ENCODE measurements at places on chromosomes 5 and 9.

DNA sequence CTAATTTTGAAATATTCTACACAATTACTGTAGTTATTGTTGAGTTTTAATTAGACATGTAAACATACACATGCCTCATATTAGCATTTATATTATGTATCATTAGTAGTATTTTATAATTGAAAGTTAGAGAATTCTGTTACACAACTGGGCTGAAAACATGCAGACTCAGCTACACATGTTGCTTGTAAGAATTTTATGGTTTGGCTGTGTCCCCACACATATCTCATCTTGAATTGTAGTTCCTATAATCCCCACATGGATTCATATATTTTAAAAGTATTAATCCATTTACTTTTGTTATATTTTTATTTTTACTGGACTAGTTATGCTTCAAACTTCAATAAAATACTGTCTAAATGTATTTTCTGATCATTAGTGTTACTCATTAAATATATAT lies 2075.3 kb upstream of the C9orf72 start:
- H3K27ac ChIP-seq: no peak overlapping the region
- H3K27me3 ChIP-seq: no peaks in the 10 kb centered on the region
- H3K36me3 ChIP-seq: no peaks in the 10 kb centered on the region
- H3K4me1 ChIP-seq: no peaks in the 10 kb centered on the region

DNA sequence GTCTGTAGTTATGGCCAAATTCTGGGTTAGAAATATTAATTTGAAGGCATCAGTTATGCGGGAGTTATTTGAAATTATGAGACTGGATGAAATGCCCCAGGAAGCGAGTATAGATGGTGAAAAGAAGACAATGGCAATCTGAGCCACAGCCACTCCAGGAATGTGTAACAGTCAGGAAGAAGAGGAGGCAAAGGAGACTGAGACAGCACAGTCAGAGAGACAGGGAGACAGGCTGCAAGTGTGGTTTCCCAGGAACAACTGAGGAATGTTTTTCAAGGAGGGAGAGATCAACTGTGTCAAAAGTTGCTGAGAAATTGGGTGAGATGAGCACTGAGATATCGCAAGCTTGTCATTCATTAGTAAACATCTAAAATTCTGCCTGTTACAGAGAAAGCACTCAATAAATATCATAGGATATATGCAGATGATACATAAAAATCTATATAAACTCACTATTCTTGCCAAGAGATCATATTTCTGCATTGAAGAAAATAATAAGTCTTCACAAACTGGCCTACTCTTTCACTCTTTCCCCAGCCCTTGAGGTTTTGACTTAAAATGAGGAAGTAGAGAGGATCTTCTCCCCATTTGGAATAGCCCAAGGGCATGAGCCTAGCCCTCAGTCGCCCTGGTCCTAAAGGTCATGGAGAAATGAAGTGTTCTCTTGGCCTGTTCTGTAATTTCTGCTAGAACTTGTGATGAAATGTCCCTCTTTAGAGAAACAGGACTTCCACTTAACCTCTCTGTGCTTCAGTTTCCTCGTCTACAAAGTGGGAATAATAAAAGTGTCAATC lies 48.5 kb upstream of the RLN1 start:
- peaks cover 2% of the 10 kb centered on the region for H3K36me3 ChIP-seq
- H3K27ac ChIP-seq: no peak overlapping the region
- H3K4me1 ChIP-seq: peaks cover 13% of the 10 kb centered on the region
- DNase-seq: no peak
- H3K27me3 ChIP-seq: no peaks in the 10 kb centered on the region

GRCh38 chr5:67538855-67539506 lies 342.4 kb upstream of the CD180 start:
- H3K27me3 ChIP-seq: peaks cover 2% of the 10 kb centered on the region
- DNase-seq: no peak
- no peaks in the 10 kb centered on the region for H3K36me3 ChIP-seq
- H3K4me3 ChIP-seq: no peak overlapping the region
- peaks cover 2% of the 10 kb centered on the region for H3K4me1 ChIP-seq

GRCh38 chr5:40521108-40521785 lies 158.5 kb upstream of the PTGER4 start:
- no peak overlapping the region for H3K4me3 ChIP-seq

DNA sequence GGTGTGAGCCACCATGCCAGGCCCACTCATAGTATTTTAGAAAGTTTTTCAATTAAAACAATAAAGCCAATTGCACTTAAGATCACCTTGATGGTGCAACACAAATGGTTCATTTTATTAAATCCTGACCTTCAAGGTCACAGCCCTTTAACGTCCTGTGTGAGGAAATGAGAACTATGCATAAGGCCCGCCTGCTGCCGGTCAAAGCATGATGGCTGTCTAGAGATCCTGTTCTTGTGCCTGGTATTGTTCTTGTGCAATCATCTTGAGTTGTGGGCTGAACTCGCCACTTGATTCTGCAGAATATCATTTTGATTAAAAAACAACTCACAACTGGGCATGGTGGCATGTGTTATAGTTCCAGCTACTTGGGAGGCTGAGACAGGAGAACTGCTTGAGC lies 43.6 kb upstream of the FBXW11 start:
- no peak for DNase-seq
- H3K4me3 ChIP-seq: no peak overlapping the region
- peaks cover 5% of the 10 kb centered on the region for H3K4me1 ChIP-seq
- H3K36me3 ChIP-seq: peaks cover 76% of the 10 kb centered on the region

DNA sequence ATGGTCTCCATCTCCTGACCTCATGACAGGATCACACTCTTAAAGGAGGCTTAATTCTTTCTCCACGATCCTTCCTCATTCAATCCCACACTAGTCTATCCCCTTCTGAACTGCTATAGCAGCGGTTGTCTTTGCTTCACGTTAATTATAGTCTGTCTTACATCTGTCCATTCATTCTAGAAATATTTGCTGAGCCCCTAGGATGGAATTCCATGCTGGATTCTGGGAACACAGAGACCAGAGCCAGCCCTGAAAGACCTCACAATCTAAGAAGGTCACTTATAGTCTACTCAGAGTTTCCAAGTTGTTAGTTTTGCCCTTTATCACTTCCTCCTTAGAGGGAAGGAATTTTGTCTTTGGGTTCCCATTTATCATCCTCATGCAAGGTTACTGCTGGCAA lies 193.5 kb downstream of the GAS1 start:
- no peaks in the 10 kb centered on the region for H3K36me3 ChIP-seq
- DNase-seq: no peak
- H3K27me3 ChIP-seq: peaks cover 2% of the 10 kb centered on the region

Measured in activated CD4-positive, alpha-beta T cell treated with anti-CD3 and anti-CD28 coated beads, Interleukin-2, amount 10 ng/mL, durations not matched to agents 7 days and 5 days (primary cell).